ENCODE measurements at places on chromosomes 7 and 10.
A peak's percentile ranks its signal among the peaks of the same experiment; 100 is the strongest.

DNA sequence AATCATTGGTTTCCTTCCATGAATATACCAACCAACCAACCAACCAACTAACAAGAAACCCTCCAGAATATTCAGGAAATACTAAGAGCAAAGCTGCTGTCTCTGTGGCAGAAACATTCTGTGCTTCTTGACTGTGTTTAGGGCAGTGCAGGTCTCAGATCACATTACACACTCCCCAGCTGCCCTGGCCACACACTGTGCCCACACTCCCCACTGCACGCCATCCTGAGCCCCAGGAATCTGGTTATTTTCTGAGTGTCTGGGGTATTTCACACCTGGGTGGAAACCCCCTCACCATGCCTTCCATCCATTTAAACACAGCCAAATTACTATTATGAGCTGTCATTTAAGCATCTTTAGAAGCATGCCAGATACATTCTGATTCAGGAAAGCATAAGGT is 183.7 kb upstream of the ANK3 start:
- DNase-seq, result peak; percentile 63

DNA sequence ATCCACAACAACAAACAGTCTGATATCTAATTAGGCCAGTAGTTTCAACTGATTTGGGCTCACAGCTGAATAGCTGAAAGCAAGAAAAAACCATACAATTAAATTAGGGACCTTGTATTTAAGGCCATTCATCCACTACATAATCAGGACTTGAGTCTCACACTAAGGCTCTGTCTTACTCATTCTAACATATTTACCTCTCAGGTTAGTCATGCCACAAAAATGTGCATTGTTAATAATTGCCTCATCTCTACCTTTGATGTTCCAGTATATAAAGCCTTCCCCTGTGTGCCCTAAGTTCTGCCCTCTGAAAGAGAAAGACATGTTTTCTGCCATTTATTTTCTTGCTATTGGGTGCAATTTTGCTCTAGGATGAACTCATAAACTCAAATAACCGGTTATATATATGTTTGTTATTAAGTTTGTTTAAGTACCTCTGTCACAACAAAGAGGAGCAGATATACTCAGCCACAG is 5.3 kb upstream of the C1GALT1 start:
- DNase-seq, result no peak

GRCh38 chr10:15374566-15374965 is 3.5 kb upstream of the FAM171A1 start:
- DNase-seq, result no peak

GRCh38 chr7:117274951-117275350 is 47.9 kb downstream of the WNT2 start:
- DNase-seq, result no peak
